GM23338 (cell line): ENCODE measurements at places on chromosomes 6 and 20. TPM values are rescaled to one million over a fixed set of nuclear protein-coding genes. Genes with fewer than 3 reads are reported as not detected.

- no peak overlapping the region for H3K27ac ChIP-seq
- no peaks in the 10 kb centered on the region for H3K27me3 ChIP-seq
- H3K36me3 ChIP-seq: no peaks in the 10 kb centered on the region
- peaks cover 16% of the 10 kb centered on the region; the same call in 1 of the 2 replicates for H3K4me1 ChIP-seq
- peak; percentile 44 for DNase-seq
These were observed 838.4 kb downstream of the QKI start for GRCh38 chr6:164252948-164253347.

GRCh38 chr6:119370080-119370479 is 20.5 kb upstream of the MAN1A1 start:
- H3K4me3 ChIP-seq: no peak overlapping the region
- DNase-seq: peak; percentile 43
- no peaks in the 10 kb centered on the region for H3K36me3 ChIP-seq
- no peak overlapping the region for H3K27ac ChIP-seq

GRCh38 chr6:2209226-2209809 is 36.1 kb downstream of the GMDS start:
- no peak overlapping the region for H3K27ac ChIP-seq
- no peaks in the 10 kb centered on the region for H3K27me3 ChIP-seq
- peak; percentile 86 for DNase-seq
- peaks cover 12% of the 10 kb centered on the region; the same call in 1 of the 2 replicates for H3K4me1 ChIP-seq
- no peaks in the 10 kb centered on the region for H3K36me3 ChIP-seq
- no peak overlapping the region for H3K4me3 ChIP-seq

DNA sequence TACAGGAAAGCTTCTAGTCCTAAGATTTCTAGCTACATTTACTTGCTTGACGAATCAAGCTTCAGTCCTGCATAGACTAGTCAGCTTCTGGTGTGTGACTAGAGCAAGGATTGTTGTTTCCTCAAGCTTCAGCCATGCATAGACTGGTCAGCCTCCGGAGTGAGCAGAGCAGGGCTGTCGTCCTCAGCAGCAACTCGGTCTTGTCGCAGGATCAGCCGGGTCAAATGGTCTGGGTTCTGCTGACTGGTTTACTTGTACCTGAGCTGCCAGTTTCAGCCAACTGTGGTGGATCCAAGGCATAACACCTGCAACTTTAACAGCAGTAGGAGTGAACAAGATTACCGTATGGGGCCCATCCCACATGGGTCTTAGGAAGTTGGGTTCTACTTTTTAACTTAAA is 10.8 kb upstream of the GMPR start:
- H3K36me3 ChIP-seq: no peaks in the 10 kb centered on the region
- H3K27ac ChIP-seq: no peak overlapping the region
- no peaks in the 10 kb centered on the region for H3K27me3 ChIP-seq
- DNase-seq: no peak

DNA sequence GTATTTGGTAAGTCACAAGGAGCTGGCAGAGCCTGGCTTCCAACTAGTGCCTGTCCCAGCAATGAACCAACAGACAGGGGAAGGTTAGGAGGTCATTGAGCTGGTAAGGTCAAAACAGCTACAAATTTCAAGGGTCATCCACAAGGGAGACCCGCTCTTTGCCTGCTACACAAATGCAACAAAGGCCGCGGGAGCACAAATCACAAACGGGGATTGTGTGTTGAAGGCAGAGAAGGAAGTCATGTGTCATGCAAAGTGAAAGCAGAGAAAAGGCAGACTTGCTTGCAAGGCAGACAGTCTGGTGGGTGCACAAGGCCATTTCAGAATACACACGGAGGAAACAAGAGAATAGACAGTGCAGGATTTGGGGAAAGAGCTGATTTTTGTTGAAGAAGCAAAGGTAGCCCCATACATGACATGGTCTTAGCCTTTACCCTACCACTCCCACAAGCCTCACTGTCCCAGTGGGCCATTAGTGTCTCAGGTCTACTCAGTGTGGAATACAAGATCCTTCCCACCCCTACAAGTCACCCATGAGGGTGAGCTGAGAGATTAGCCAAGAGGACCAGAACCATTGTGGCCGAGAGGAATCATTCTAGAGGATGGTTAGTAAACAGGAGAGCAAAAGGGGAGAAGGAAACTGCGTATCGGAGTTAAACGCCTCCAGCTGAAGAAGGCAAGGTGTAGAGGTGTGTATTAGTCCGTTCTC is 18.1 kb upstream of the SAMHD1 start:
- 0 out of 2 replicates have a peak, but pooled peaks cover 4% of the 10 kb centered on the region for H3K4me1 ChIP-seq
- H3K27ac ChIP-seq: no peak overlapping the region
- DNase-seq: no peak
- H3K27me3 ChIP-seq: no peaks in the 10 kb centered on the region
- no peak overlapping the region for H3K4me3 ChIP-seq
- H3K36me3 ChIP-seq: no peaks in the 10 kb centered on the region

GRCh38 chr6:73665686-73666319 is 12.0 kb upstream of the SLC17A5 start:
- H3K27me3 ChIP-seq: no peaks in the 10 kb centered on the region
- no peaks in the 10 kb centered on the region for H3K36me3 ChIP-seq
- H3K4me3 ChIP-seq: no peak overlapping the region
- DNase-seq: no peak

DNA sequence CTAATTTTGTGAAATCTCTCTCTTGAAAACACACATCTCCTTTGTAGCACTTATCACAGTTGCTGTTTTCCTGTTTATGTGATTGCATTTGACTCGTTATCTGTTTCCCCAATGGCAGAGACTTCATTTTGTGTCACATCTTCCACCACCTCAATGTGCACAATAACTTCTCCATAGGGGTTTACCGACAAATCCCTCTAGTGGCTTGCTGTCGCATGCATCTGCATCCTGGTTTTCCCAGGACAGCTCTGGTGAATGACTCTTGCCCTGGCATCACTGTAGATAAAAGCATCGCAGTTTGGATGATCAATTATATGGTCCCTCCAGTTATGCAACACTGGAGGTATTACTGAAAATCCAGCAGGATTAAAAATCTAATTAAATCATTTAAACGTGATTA is 206.5 kb upstream of the BTBD3 start:
- H3K4me3 ChIP-seq: no peak overlapping the region
- H3K27me3 ChIP-seq: no peaks in the 10 kb centered on the region
- DNase-seq: peak; percentile 31
- H3K36me3 ChIP-seq: no peaks in the 10 kb centered on the region

DNA sequence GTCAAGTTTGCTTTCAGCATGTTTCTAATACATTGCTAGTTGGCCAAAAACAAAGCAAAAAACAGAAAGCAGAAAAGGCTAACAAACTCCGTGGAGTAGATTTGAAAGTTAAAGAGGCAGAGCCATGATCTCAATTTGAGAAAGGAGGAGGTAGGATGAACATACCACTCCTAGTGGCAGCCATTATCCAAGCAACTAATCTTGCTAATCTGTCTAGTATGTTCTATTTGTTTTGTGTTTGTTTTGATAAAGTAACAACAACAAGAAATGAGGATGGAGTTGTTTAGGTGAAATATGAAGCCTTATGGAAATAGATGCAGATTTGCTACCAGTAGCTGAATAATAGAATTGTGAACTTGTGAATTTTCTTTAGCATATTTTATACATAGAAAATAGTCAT is 295.5 kb upstream of the PRDM1 start:
- no peak overlapping the region for H3K27ac ChIP-seq
- no peaks in the 10 kb centered on the region; the same call in none of the 2 replicates for H3K4me1 ChIP-seq
- no peaks in the 10 kb centered on the region for H3K36me3 ChIP-seq
- H3K4me3 ChIP-seq: no peak overlapping the region
- peak; percentile 10 for DNase-seq

DNA sequence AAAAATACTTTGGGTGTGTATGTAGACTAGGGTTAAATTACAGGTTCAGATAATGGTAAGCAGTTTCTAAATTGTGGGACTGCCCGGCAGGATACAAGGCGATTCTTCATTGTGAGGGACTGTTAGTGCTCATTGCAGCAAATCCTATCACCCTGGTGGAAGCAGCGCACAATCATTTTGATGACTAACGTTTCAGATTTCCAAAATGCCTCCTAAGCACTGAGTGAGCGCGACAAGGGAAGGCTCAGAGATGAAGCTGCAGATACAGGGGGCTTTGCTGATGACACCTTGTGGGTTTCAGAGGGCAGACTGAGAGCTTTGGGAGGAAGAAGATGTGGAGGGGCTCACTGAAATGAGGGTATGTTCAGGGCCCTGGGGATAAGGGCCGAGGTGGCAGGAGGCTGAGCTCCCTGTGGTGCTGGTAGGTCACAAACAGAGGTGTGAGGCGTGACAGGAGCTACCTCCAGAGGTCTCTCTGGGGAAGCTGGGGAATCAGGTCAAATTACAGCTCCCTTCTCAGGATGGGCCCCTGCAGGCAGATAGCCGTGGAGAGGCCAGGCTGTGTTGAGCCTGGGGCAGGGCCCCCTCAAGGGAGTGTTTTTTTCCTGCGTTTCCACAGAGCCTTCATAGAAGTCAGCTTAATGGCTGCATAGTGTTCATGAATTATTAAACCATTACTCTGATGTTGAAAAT is 84.5 kb upstream of the FYN start:
- H3K4me1 ChIP-seq: peaks cover 19% of the 10 kb centered on the region
- DNase-seq: peak; percentile 75
- H3K27ac ChIP-seq: no peak overlapping the region
- H3K27me3 ChIP-seq: no peaks in the 10 kb centered on the region

Gene LY6G6F
- not detected in 2 replicates for total RNA-seq

Gene SYTL3
- 0.07 TPM in 1 of 2 replicates, not detected in the other for total RNA-seq

Gene WASF1
- 25.3 and 30.5 TPM in 2 replicates for total RNA-seq

Gene SLC4A11
- 12.1 and 17.1 TPM in 2 replicates for total RNA-seq

Gene OTOR
- total RNA-seq: not detected in 2 replicates

Gene COX4I2
- total RNA-seq: not detected in 2 replicates

Gene ZBTB2
- 20.6 and 21.9 TPM in 2 replicates for total RNA-seq
